Natural killer cell treated with Interleukin-12 subunit alpha and Interleukin-12 subunit beta and Interleukin-15 and Interleukin-18, amount 100 ng/mL, for 72 hours (primary cell): ENCODE measurements at places on chromosomes 2 and 18.

DNA sequence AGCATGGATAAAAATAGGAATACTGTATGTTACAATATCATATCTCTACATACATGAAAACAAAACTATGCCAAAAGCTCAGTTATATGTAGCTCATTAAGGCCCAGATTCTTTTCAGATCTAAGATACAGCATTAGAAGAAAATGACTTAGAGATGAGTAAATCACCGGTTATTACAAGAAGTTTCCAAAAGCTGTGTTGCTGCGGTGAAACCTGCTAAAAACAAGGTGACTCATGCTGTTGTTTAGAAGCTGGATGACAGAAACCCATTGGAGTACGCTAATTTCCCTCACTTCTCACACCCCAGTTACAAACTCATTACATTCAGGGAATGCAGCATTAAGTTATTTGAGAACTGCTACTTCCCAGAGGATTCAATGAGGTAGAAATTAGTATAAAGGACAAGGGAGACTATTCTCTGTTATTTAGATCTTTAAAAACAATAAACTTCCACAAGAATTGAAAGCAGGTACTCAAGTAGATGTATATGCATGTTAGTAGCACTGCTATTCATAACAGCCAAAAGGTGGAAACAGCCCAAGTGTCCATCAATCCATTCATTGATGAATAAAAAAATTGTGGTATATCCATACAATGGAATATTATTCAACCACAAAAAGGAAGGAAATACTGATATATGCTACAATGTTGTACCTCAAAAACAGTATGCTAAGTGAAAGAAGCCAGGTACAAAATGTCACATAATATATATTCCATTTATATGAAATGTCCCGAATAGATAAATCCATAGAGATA, 32.6 kb downstream of the RBKS start:
- DNase-seq: no peak

GRCh38 chr2:149729586-149729985, 142.0 kb upstream of the MMADHC start:
- no peak for DNase-seq

DNA sequence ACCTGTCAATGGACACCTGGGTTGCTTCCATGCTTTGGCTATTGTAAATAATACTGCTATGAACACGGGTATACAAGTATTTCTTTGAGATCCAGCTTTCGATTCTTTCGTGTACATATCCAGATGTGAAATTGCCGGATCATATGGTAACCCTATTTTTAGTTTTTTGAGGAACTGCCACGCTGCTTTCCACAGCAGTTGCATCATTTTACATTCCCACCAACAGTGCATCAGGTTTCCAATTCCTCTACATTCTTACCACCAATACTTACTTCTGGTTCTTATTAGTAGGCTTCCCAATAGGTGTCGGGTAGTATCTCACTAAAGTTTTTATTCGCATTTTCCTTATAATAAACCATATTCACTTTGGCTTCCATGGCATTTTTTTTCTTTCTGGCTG, 69.6 kb downstream of the PID1 start:
- no peak for DNase-seq

- no peak for DNase-seq
Observed at GRCh38 chr2:223870840-223871611, 33.6 kb upstream of the AP1S3 start.

DNA sequence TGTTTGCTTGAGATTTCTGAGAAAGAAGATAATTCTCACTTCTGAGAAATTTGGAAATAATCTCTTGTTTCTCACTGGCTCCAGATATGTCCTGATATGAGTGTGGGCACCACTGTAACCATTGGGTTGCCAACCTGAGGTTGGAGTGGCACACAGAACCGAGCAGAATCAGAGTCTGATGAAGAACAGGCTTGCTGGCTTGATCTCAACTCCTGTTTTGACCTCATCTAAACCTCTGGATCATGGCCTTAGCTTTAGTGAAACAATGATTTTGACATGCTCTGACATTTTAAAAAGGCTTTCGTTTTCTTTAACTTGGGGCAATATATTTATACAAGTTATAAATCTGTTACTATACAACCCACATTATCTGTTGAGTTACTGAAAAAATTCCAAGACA, 548.0 kb downstream of the IRS1 start:
- DNase-seq: no peak

DNA sequence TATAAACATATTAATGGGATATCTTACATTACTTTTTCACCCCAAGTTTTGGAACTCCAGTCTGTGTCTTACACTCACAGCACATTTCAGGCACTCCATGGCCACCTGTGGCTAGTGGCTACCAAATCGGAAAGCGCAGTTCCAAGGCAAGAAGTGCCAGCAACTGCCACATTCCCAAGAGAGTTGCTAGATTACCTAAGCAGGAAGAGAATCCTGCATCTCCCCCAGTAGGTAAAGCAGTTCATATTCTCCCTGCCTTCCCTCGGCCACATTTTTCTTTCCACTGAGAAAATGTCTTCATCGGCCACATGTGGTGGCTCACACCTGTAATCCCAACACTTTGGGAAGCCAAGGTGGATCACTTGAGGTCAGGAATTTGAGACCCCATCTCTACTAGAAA, 62.8 kb downstream of the MEX3C start:
- DNase-seq: no peak

- no peak for DNase-seq
Observed at GRCh38 chr2:47620770-47621437, 162.0 kb upstream of the MSH6 start.

DNA sequence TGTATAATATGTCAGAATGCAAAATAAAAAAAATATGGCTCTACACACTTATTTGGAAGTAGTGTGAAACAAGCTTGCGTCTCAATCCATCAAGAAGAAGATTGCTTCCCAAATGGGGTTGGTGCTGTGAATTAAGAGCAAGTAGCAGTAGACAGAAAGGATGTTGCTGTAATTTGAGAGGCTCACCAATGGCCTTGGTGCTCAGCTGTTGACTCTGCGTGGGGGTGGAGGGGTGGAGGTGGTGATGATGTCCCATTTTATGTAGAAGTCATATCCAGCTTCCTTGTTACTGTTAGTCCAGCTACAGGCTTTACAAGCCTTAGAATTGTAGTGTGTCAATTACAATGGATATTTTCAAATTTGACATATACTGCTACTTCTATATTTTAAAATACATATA, 223.4 kb upstream of the RND3 start:
- DNase-seq: no peak
